ENCODE measurements at places on chromosomes 6 and 20. TPM values are rescaled to one million over a fixed set of nuclear protein-coding genes. Genes with fewer than 3 reads are reported as not detected.

DNA sequence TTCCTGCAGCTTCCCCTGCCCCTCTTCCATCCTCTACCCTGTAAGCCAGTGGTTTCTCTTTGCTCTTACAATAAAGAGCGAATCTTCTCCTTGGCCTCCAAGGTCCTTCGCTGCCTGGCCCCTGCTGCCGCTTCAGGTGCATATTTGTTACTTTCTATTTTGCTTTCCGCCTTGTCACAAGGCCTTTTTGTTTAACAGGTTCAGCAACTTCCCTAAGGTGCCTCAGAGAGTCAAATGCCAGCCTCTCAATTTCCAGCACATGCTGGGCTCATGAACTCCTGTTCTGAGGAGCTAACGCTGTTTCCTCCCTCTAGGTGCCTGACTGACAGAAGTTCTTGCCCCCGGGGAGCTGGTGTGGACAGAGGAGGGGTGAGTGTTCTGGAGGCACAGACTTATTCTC lies 42.4 kb upstream of the EPB41L1 start:
- H3K27me3 ChIP-seq, result no peaks in the 10 kb centered on the region
- H3K36me3 ChIP-seq, result no peaks in the 10 kb centered on the region
- H3K4me1 ChIP-seq, result peaks cover 9% of the 10 kb centered on the region
- H3K27ac ChIP-seq, result no peak overlapping the region
- DNase-seq, result no peak

The CLVS2 gene
- not detected for total RNA-seq

GRCh38 chr6:4670290-4670689 lies 105.9 kb upstream of the CDYL start:
- H3K27ac ChIP-seq, result no peak overlapping the region
- H3K4me1 ChIP-seq, result no peaks in the 10 kb centered on the region
- no peaks in the 10 kb centered on the region for H3K27me3 ChIP-seq
- no peaks in the 10 kb centered on the region for H3K36me3 ChIP-seq
- H3K4me3 ChIP-seq, result no peak overlapping the region

- H3K27me3 ChIP-seq, result no peaks in the 10 kb centered on the region
- H3K4me3 ChIP-seq, result no peak overlapping the region
- no peaks in the 10 kb centered on the region for H3K4me1 ChIP-seq
- H3K36me3 ChIP-seq, result no peaks in the 10 kb centered on the region
- DNase-seq, result no peak
- no peak overlapping the region for H3K27ac ChIP-seq
Observed at GRCh38 chr20:43284486-43284885, 94.8 kb upstream of the PTPRT start.

DNA sequence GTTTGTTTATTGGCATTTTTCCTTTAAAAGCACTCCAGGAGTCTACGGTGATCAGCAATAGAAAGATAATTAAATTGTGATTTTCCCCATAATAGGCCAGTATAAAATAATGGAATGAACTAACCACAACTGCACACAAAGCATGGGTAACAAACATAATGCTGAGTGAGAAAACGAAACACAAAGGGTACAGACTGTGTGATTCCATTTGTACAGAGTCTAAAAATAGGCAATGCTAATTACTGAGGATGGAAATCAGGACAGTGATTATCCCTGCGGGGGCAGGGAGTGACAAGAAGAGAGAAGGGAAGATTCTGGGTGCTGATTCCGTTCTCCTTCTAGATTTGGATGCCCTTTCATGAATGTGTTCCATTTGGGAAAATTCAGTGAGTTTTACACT lies 478.1 kb downstream of the PREX1 start:
- H3K4me3 ChIP-seq, result no peak overlapping the region
- no peaks in the 10 kb centered on the region for H3K36me3 ChIP-seq
- no peak for DNase-seq

Data from PC-3 (cell line).